Activated CD8-positive, alpha-beta memory T cell treated with anti-CD3 and anti-CD28 coated beads, Interleukin-2, amount 50 U/mL, for 4 hours (primary cell): ENCODE measurements at places on chromosomes 11 and 22.

- DNase-seq = no peak
These were observed 390.6 kb upstream of the ANO3 start for GRCh38 chr11:25941353-25941752.

- no peak for DNase-seq
These were observed 662.2 kb upstream of the CNTN5 start for GRCh38 chr11:98358551-98358950.

DNA sequence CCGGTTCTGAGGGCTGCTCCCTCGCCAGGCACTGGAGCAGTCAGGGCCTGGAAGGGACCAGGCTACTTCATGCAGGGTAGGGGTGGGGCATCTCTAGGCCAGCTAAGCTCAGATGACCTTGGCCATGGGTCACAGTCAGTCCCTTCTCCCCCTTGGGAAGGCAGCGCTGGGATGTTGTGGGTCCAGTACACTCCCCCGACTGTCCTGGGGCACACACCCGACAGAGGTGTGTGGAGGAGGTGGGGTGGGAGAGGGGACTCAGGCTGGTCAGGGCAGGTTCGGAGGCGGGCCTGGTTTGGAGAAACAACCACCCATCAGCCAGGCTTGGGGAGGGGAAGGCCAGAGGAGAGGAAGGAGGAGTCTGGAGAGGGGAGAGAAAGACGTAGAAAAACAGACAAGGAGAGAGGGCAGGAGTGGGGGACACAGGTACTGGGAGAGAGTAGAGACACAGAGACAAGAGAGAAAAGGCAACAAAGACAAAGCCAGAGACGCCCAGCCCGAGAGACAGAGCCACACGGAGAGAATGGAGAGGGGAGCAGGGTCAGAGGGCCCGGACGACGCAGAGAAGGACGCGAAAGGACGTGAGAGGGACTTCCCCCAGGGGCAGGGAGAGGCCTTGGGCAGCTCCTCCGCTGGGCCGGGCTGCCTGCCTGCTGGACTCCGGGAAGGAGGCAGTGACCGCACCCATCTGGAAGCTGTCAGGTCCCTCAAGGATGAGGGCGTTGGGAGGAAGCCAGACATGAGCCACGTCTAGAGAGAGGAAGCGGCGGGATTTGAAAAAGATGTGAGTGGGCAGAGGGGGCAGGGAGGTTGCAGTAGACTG lies 30.6 kb upstream of the TSKU start:
- DNase-seq = no peak

GRCh38 chr11:96015906-96016565 lies 92.1 kb upstream of the MTMR2 start:
- no peak for DNase-seq

- DNase-seq = no peak
These were observed 14.6 kb upstream of the TEF start for GRCh38 chr22:41367039-41367679.
